Stimulated activated CD8-positive, alpha-beta memory T cell treated with anti-CD3 and anti-CD28 coated beads, Interleukin-7, amount 100 ng/mL, for 4 hours (primary cell): ENCODE measurements at places on chromosomes 13 and 19.

- DNase-seq = no peak
These were observed 53.2 kb upstream of the TEX29 start for GRCh38 chr13:111267205-111267604.

GRCh38 chr19:17235971-17236777 is 9.5 kb downstream of the NR2F6 start:
- DNase-seq = no peak

- DNase-seq = no peak
These were observed 10.9 kb downstream of the KLC3 start for GRCh38 chr19:45351401-45351952.

- DNase-seq = no peak
These were observed 1.4 kb upstream of the NTF4 start for GRCh38 chr19:49065905-49066512.

DNA sequence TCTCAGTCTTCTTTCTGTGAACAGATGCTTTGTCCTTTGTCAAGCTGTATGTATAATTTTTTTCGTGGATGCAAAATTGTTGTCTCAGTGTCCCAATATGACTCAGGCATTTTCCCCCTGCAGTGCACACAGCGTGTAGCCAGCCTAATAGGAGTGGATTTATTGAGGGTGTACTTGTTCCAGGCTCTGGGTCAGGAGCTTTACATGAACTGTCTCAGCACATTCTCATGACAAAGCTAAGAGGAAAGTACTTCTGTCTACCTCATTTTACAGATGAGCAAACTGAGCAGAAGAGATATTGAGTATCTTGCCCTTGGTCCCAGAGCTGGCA is 50.8 kb downstream of the STK24 start:
- DNase-seq = no peak

DNA sequence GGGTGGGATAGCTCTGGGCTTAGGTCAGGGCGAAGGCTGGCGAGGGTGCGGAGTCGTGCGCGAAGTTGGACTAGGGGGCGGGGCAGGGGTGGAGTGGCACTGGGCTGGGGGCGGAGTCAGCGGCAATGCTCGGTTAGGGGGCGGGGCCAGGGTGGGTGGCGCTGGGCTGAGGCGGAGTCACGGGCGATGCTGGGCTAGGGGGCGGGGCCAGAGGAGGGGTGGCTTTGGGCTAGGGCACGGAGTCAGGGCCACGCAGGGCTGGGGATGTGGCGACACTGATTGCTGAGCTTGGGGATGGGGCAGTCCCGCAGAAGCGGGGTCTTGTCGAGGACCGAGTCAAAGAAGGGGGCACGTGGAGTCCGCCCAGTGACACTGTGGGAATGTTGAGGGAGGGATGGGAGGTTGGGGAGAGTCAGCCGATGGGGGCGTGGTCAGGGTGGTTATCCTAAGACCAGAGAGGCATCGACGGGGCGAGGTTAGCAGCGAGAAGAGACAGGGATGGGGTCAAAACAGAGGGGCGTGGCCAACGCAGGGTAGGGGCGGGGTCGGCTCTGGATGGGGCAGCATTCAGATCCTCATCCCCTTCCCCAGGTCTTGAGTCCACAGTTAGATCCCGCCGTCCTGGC is 8.7 kb downstream of the HOMER3 start:
- DNase-seq = peak; percentile 58

- DNase-seq = no peak
These were observed 302.7 kb downstream of the FGF9 start for GRCh38 chr13:21973437-21974125.

DNA sequence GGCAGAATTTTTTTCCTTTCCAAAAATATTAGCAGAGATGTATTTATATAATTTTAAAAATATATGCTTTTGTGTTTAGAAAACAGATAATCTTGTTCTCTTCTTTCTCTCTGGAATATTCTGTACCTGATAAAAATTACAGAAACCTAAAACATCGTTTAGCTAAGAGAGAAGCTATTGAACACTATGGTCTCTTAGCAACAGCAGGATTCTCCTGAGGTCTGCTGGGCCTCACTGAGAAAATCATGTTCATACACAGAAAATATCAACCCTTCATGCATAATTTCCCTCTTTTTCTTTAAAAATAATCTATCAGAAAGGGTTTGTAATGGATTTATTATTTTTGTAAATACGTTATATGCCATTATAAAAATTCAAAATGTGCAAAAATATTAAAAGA is 242.2 kb downstream of the DCLK1 start:
- no peak for DNase-seq

DNA sequence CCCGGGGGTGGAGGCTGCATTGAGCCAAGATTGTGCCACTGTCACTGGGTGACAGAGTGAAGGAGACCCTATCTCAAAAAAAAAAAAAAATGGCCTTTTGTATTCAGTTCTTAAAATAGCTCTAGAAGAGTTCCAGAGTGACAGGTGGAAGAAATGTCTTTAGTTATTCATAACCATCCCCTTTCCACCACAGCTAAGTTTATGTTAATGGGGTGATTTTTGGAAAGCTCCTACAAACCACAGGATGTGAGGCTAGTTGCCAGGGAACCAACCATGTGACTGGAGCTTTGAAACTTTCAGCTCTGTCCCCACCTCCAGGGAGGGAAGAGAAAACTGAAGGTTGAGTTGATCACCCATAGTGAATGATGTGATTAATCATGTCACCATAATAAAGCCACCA is 6.9 kb downstream of the ZNF490 start:
- no peak for DNase-seq
